ENCODE measurements at places on chromosomes 6 and 20.

DNA sequence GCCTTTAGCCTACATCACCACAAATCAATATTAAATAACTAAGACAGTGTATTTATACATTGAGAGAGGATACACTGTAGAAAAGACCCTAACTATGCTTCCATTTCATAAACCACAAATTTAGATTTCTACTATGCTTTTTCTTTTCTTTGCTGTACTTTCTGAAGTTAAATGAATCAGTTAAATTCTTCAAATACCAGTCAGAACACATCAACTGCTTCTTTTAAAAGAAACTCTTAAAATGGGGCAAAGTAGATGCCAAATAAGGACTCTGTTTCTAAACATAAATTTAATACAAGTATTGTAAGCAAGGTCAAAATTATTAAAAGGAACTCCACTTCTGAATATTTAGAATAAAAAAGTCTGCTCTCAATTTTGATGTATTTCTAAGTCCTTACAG lies 76.9 kb downstream of the GMDS start:
- H3K36me3 ChIP-seq = no peaks in the 10 kb centered on the region
- H3K27ac ChIP-seq = no peak overlapping the region
- no peak overlapping the region for H3K4me3 ChIP-seq

GRCh38 chr6:2918936-2919335 lies 15.8 kb upstream of the SERPINB9 start:
- DNase-seq = no peak
- H3K4me3 ChIP-seq = no peak overlapping the region
- peaks cover 22% of the 10 kb centered on the region for H3K4me1 ChIP-seq
- H3K36me3 ChIP-seq = no peaks in the 10 kb centered on the region
- H3K27ac ChIP-seq = no peak overlapping the region

- H3K4me3 ChIP-seq = no peak overlapping the region
- H3K27me3 ChIP-seq = no peaks in the 10 kb centered on the region
- DNase-seq = peak; percentile 33
- no peaks in the 10 kb centered on the region for H3K36me3 ChIP-seq
- peaks cover 14% of the 10 kb centered on the region for H3K4me1 ChIP-seq
These were observed 223.7 kb downstream of the GMDS start for GRCh38 chr6:2021713-2022125.

GRCh38 chr20:34708621-34709043 lies 4.5 kb downstream of the TP53INP2 start:
- H3K36me3 ChIP-seq = no peaks in the 10 kb centered on the region
- peak; percentile 72 for DNase-seq
- H3K4me1 ChIP-seq = no peaks in the 10 kb centered on the region
- H3K4me3 ChIP-seq = peak overlapping the region; percentile 69
- no peak overlapping the region for H3K27ac ChIP-seq

DNA sequence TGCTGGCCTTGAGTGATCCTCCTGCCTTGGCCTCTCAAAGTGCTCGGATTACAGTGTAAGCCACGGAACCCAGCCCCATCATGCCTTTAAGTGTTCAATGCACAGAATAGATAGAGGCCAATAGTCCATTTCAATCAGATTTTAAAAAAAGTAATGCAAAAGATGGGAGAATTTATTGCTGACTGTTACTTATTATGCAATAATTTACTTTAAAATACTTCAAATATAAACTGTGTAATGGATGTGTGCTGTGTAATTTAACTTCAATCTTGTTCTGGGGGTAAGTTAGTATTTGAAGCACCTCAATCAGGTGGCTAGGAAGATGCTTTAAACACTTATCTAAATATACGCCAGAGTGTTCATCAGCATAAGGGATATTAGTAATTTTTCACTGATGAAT lies 51.7 kb upstream of the BCLAF1 start:
- H3K4me1 ChIP-seq = no peaks in the 10 kb centered on the region
- no peak overlapping the region for H3K4me3 ChIP-seq
- no peak overlapping the region for H3K27ac ChIP-seq
- no peaks in the 10 kb centered on the region for H3K36me3 ChIP-seq

- H3K4me1 ChIP-seq = peaks cover 17% of the 10 kb centered on the region
- no peak overlapping the region for H3K4me3 ChIP-seq
- no peaks in the 10 kb centered on the region for H3K36me3 ChIP-seq
These were observed 32.4 kb downstream of the SNX3 start for GRCh38 chr6:108228416-108228815.

DNA sequence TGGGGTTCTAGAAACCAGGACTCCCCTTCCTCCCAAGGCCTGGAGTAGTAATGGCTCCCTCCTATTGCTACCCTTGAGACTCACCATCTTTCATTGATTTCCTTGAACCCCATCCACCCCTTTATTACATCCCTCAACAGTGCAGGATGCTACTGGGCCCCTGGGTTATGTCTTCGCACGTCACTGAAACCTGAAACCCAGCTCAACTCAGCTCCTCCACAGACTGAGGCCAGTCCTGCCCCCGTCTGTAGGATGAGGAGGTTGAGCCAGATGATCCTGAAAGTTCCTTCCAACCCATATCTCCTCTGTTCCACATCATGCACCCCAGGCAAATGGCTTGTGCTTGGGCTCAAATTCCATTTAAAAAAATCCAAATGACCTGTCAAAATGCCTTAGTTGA lies 21.4 kb downstream of the CPNE5 start:
- peaks cover 22% of the 10 kb centered on the region for H3K4me1 ChIP-seq
- DNase-seq = no peak
- H3K4me3 ChIP-seq = no peak overlapping the region
- H3K36me3 ChIP-seq = no peaks in the 10 kb centered on the region

GRCh38 chr20:34215711-34216381 lies 25.4 kb upstream of the ASIP start:
- H3K27me3 ChIP-seq = peaks cover 56% of the 10 kb centered on the region
- no peaks in the 10 kb centered on the region for H3K36me3 ChIP-seq
- peak; percentile 93 for DNase-seq
- H3K27ac ChIP-seq = no peak overlapping the region
- peak overlapping the region; percentile 38 for H3K4me3 ChIP-seq

DNA sequence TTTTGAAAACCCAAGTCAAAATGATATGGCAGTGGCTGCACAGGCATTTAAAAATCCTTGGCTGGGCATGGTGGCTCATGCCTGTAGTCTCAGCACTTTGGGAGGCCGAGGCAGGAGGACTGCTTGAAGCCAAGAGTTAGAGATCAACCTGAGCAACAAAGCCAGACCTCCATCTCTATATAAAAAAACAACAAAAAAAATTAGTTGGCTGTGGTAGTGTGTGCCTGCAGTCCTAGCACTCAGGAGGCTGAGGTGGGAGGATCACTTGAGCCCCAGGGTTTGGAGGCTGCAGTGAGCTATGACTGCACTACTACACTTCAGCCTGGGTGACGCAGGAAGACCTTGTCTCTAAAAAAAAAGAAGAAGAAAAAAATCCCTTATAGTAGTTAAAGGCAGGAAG lies 142.9 kb downstream of the MYB start:
- peaks cover 12% of the 10 kb centered on the region for H3K4me1 ChIP-seq
- H3K36me3 ChIP-seq = no peaks in the 10 kb centered on the region
- no peaks in the 10 kb centered on the region for H3K27me3 ChIP-seq
- no peak overlapping the region for H3K4me3 ChIP-seq
- H3K27ac ChIP-seq = no peak overlapping the region

DNA sequence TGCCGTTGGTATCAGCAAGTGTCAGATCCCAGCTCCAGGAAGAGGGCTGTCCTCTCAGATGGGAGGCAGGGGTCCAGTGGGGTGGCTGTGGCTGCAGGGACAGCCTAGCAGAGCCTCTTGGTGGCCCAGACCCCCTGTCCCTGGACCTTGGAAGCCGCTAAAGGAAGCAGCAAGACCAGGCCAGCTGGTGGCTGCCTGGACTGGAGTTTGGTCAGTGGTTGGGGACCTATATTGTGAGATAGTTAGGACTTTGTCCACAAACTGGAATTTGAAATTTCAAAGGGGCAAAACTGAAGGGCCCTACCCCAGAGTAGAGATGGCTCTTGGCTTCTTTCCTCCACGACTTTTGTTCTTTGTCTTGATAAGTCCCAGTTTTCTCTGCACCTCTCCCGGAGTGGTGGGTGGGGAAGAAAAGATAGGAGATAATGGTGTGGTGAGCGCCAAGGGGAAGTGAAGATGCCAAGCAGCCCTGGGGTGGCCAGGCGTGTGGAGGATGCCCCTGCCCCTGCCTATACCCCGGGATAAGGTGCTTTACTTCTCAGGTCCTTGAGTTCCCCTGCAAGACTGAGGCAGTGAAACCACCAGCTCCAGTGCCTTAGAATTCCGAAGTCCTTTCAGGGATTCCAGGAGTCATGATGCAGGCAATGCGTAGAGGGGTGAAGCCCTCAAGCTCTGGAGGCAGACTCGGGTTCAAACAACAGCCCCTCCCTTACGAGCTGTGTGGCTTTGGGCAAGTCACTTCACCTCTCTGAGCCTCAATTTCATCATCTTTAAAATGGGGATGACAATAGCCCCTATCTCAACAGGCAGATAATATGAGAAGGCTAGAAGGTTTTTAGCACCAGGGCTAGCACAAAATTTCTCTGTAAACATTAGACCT lies 40.2 kb downstream of the HNF4A start:
- no peaks in the 10 kb centered on the region for H3K36me3 ChIP-seq
- no peak for DNase-seq
- H3K4me3 ChIP-seq = no peak overlapping the region
- peaks cover 2% of the 10 kb centered on the region for H3K4me1 ChIP-seq

GRCh38 chr20:56453352-56453751 lies 15.1 kb upstream of the RTF2 start:
- no peak overlapping the region for H3K4me3 ChIP-seq
- H3K4me1 ChIP-seq = no peaks in the 10 kb centered on the region
- H3K27ac ChIP-seq = no peak overlapping the region
- DNase-seq = no peak

DNA sequence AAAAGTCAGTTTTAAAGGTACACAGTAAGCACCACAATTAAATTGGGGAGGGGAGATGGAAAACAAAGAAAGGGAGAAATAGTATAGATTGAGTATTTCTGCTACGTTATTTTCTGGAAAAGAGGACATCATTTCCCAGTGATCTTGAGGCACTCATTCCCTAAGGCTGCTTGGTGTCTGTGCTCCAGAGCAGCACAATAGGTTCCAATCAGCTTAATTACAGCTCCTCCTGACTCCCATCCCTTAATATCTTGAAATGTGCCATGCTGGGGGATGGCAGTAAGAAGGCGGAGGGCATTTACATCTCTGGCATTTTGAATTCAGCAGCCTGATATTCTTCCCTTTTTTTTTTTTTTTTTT lies 39.5 kb upstream of the BEND3 start:
- H3K36me3 ChIP-seq = no peaks in the 10 kb centered on the region
- H3K27ac ChIP-seq = peak overlapping the region; percentile 39
- H3K4me3 ChIP-seq = peak overlapping the region; percentile 7
- no peaks in the 10 kb centered on the region for H3K27me3 ChIP-seq
- peak; percentile 4 for DNase-seq
- peaks cover 24% of the 10 kb centered on the region for H3K4me1 ChIP-seq

GRCh38 chr6:98514073-98514720 lies 320.2 kb upstream of the POU3F2 start:
- H3K36me3 ChIP-seq = no peaks in the 10 kb centered on the region
- no peak for DNase-seq
- peaks cover 23% of the 10 kb centered on the region for H3K4me1 ChIP-seq
- no peak overlapping the region for H3K4me3 ChIP-seq

GRCh38 chr6:27234576-27234975 lies 12.9 kb upstream of the PRSS16 start:
- H3K27me3 ChIP-seq = peaks cover 56% of the 10 kb centered on the region
- H3K4me1 ChIP-seq = no peaks in the 10 kb centered on the region
- no peaks in the 10 kb centered on the region for H3K36me3 ChIP-seq
- peak overlapping the region; percentile 67 for H3K4me3 ChIP-seq

DNA sequence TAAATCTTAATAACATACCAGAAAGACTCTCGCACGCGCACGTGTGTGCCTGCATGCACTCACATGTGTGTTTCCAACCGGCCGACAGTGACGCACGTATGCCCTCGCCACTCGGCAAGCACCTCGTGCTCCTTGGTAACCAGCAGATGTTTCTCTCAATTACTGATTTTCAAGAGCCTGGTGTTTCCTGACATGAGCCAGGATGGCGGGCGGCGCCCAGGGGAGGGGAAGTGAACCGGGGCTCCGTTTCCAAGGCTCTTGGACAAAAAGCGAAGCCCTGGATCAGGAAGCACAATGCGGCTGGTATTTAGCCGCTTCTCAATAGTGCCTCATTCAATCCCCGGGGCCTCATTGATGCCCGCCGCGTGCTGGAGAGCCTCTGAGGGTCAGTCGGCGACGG lies 37.7 kb downstream of the PMEPA1 start:
- H3K27ac ChIP-seq = no peak overlapping the region
- H3K27me3 ChIP-seq = no peaks in the 10 kb centered on the region
- H3K4me3 ChIP-seq = no peak overlapping the region
- H3K36me3 ChIP-seq = no peaks in the 10 kb centered on the region
- H3K4me1 ChIP-seq = peaks cover 5% of the 10 kb centered on the region

- DNase-seq = no peak
- H3K27ac ChIP-seq = no peak overlapping the region
These were observed 125.6 kb downstream of the BANF2 start for GRCh38 chr20:17825252-17825959.

DNA sequence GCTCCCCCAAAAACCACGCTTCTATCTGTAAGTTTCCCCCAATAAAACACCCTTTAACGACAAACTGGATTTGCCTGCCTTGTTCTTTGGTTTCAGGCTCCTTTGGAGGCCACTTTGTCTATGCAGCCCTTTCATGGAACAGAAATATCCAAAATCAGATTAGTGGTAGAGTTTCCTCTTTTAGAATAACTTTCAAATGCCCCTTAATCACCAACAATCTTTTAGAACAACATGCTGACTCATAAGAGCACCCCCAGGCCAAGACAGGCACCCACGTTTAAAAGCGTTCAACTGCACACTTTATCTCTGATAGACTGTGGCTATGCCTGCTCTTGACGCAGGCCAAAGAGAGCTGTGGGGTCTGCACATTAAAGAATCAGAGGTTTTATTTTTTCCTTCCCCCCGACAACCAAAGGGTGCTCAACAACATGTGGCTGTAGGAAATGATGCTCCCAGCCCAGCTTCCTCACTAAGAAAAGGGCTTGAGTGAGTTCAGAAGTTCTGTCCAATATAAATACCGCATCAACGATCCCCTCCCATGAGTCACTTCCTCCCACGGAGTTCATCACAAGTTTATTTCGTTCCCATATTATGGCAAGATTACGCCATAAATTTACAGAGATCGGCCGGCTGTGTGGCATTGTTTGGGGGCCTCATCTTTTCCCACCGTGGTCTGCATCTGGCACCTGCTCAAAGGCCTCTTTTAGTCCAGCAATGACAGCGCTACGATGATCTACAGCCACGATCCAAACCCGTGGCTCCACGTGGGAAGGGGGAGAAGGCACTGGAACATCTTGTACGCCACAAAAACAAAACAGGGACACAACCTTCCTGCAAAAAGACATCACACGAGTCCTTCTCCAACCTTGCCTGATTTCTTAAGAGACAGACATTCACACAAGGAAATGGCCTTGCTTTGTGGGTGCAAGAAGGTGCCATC lies 88.8 kb upstream of the NFATC2 start:
- H3K27ac ChIP-seq = no peak overlapping the region
- no peak overlapping the region for H3K4me3 ChIP-seq
- no peaks in the 10 kb centered on the region for H3K4me1 ChIP-seq
- H3K36me3 ChIP-seq = no peaks in the 10 kb centered on the region
- DNase-seq = no peak

- no peak overlapping the region for H3K27ac ChIP-seq
- DNase-seq = no peak
- no peaks in the 10 kb centered on the region for H3K27me3 ChIP-seq
- no peak overlapping the region for H3K4me3 ChIP-seq
These were observed 37.6 kb upstream of the CHMP4B start for GRCh38 chr20:33773412-33774089.

- peaks cover 26% of the 10 kb centered on the region for H3K4me1 ChIP-seq
- no peaks in the 10 kb centered on the region for H3K27me3 ChIP-seq
- no peak overlapping the region for H3K4me3 ChIP-seq
These were observed 64.1 kb downstream of the MMS22L start for GRCh38 chr6:97218912-97219311.

All from neural progenitor cell (in vitro differentiated cells).